ENCODE measurements at places on chromosomes 5 and 9.

GRCh38 chr9:81548911-81549310, 140.4 kb downstream of the TLE1 start:
- DNase-seq, result no peak

GRCh38 chr5:85646641-85647040, 971.1 kb upstream of the COX7C start:
- DNase-seq, result no peak

DNA sequence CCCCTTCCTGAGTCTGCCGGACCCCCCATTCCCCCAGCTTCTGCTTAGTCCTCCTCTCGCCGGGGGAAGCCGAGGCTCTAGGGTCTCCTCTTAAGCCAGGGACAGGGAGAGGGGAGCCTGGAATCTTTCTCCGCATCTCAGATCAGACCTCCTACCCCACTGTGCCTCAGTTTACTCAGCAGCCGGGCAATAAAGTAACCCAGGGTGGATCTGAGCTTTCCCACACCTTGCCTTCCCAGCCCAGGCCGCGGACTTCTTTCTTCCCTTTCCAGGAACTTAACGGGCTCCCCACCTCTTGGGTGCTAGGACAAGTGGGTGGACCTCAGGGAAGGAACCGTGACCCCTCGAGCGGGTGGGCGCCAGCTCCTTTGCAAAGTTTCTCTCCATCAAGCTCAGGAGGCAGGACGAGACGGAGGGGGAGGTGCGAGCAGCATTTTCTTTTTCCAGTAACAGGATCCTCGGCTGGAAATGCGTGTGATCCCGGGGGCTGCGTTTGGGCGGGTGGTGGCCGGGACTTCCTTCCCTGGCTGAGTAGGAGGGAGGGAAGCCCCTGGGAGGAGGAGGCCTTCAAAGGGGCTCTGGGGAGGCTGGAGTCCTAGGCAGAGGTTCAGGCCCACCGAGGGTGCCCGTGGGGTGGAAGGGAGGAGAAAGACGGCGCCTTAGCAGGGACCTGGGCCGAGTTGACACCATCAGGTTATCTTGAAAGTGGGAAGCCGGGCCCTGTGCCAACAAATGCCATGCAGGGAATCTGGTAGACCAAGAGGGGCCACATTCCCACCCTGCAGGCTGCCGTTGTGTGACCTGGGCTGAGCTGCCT, 795 bp downstream of the DAB2IP start:
- no peak for DNase-seq

DNA sequence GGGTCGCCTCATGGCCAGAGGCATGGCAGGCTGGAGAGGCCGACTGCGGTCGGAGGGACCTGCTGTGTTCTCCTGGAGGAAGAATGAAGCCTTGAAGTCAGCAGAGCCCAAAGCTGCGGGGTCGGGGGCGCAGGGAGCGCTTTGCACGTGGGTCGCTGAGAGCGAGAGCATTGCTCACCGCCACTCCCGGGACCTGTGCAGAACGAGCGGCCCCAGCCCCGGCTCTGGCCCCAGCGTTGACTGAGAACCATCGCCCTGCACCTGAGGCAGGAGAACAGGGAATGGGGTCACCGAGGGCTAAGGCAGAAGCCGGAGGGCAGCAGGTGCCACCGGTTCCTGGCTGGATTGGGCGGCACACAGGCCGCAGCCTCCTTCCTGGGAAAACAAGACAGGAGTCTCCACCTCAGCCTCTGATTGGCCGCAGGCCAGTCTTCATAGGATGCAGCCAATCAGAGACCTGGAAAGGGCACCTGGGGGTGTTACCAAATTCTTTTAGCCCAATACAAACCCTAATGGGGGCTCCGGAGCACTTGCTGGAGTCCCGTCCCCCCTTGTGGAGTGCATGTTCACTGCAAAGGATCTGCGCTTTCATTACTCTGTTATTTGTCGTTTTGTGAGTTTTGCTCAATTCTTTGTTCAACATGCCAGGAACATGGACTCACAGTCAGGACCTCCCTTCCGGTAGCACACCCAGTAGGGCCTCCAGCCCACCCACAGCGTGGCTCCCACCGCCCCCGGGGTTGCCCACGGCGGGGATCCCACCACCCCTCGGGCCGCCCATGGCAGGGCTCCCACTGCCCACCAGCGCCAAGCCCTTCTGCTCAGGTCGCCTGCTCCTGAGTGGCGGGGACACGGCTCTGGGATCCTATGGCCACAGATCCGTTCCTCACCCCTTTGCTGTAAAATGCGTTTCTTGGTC, 24.7 kb upstream of the SLC6A19 start:
- DNase-seq, result no peak

DNA sequence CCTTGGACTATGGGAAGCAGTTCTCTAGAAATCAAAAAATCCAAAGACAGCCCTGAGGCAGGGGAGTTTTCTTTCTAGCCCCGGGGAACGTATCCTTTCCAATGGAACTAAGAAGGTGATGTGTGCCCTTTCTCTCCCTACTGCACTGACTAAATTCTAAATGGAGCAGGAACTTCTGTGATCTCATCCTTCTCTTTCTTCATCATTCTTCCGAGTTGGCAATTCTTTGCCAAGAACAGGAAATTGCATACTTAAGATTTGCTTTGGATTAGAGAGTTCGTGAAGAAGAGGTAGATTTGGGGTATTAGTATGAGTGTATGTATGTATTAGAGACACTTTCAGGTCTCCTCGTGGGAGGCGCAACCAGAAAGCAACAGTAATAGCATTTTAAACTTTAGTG, 178.0 kb upstream of the PIK3R1 start:
- DNase-seq, result no peak

DNA sequence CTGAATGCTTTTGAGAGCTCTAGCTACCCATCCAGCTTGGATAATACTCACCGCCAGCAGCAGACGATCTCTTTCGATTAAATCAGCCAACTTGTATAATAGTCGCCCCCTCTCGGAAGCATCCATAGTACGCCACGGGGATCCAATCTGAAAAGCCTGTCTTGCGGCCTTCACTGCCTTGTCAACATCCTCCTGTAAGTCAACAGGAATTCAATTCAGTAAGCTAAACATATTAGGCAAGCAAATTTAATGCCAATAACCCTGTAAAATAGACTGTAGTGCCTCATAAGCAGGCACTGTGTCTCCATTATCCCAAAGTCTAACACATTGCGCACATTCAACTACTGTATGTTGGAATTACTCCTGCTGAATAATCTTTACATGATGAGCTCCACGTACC, 22.0 kb downstream of the ALDH1A1 start:
- DNase-seq, result no peak

DNA sequence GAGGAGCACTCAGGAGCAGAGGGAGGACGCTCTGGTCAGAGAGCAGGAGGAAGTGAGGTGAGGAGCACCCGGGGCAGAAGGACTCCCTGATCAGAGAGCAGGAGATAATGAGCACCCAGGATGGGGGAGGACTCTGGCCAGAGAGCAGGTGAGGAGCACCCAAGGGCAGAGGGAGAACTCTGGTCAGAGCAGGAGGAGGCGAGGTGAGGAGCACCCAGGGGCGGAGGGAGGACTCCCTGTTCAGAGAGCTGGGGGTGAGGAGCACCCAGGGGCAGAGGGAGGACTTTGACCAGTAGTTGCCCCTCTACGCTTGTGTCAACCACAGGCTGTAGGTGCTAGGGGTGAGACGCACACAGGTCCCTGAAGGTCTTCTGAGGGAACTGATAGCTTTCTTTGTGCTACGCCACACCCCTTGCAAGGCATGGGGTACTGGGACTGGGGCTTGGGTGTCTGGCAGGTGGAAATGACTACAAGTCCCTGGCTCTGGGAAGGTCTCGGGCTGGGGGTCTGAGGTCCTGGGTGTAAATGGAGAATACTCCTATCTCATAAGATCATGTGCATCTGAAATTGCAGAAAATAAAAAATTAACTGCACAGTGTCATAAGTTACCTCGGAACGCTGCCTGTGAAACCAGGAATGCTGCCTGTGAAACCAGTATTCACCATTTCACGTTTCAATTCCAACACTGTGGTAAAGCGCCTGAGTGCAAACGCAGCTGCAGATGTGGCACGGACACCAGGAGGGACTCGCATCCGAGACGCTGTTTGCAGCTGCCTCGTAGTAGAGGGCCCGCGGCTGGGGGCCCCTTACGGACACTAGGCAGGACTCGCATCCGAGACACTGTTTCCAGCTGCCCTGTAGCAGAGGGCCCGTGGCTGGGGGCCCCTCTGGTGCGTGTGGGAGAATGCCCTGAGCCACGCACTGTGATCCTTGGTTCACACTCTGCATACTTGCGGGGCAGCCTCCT, 27.0 kb upstream of the SLC6A3 start:
- no peak for DNase-seq

DNA sequence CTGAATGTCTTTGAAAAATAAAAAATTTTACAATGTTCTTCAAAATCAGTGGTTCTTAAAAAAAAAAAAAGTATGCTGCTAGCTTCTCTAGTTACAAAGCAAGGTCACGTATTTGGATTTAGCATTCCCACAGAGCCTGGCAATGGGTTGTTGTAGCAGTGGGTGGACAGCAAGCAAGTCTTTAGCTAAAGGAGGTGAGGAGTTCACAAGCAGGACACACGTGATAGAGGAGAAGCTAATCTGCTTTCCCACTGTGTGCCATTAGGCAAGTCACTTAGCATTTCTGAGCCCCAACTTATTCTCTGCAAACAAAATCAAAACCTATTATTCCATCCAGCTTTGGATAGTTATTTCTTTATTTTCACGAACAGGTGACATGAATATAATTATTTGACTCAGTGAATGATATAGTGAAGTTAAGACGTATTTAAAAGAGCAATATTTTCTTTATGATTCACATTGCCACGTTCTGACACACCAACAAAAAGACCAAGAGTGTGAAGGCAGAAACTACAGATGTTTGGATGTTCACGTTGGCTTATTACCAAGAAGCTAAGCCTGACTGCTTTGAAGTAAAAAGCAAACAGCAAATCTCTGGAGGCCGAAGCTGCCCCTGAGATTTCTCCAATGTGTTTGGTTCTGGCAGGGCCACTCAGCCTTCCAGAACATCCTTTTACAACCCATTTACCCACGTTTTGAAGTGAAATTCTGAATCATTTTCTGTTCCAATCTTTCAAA, 612.1 kb upstream of the CDH6 start:
- DNase-seq, result peak; percentile 83

- DNase-seq, result no peak
Measured at GRCh38 chr5:178476972-178477754, 113.0 kb downstream of the COL23A1 start.

GRCh38 chr5:79961716-79962574, 29.1 kb downstream of the MTX3 start:
- DNase-seq, result no peak
